ENCODE measurements at places on chromosomes 2 and 18.
A peak's percentile ranks its signal among the peaks of the same experiment; 100 is the strongest.

- DNase-seq, result no peak
Observed at GRCh38 chr2:112710956-112711750, 9.7 kb upstream of the NT5DC4 start.

DNA sequence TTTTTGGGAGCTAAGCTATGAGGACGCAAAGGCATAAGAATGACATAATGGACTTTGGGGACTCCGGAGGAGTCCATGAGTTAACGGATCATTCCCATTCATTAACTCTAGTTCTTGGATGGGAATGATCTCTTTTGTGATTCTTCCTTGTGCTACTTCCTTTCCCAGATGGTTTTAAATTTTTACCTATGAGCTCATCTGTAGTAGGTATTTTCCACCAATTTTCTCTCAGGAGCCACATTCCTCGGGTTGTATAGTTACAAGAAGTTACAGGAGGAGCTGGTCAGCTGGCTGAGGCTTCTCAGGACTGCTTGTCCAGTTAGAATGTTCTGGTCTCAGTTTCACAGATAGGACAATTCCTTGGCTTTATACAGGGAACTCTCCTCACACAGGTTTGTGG is 42.9 kb upstream of the LPIN2 start:
- no peak for DNase-seq

GRCh38 chr2:241598487-241598886 is 38.5 kb downstream of the THAP4 start:
- no peak for DNase-seq

DNA sequence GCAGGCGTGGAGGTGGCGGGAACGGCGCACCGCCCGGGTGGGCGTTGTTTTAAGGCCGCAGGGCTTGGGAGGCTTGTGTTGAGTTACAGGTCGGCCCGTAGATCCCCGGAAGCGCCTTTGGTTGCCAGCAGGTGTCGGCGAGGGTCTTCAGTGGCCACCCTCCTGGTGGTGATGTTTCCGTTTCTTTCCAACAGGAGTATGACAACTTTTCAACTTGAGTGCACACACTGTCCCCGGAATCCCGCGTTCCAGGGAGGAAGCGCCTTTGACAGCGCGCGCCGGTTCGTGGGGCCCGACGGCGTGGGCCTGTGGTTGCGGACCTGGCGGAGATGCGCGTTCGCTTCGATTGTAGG is 1.0 kb upstream of the HDAC4 start:
- no peak for DNase-seq

- peak; percentile 30 for DNase-seq
Observed at GRCh38 chr2:115161081-115161770, 718.8 kb downstream of the DPP10 start.

DNA sequence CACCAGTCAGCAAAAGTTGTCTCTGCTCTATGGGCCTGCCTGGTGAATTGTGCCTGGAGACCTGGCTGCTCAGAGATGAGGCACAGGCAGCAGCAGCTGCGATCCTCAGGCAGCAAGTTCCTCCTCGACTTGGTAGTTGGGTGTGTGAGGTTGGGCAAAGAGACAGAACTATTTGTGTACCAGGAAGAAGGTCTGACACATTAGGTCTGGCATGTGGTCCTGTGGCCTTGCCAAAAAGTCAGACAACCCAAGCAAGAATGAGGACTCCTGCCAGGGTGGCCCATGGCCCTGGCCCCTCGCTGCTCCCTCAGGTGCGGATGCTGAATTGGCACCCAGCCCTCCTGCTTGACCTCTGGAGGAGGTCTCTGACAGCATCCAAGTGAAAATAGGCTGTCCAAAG is 192.7 kb downstream of the DYSF start:
- DNase-seq, result peak; percentile 17

DNA sequence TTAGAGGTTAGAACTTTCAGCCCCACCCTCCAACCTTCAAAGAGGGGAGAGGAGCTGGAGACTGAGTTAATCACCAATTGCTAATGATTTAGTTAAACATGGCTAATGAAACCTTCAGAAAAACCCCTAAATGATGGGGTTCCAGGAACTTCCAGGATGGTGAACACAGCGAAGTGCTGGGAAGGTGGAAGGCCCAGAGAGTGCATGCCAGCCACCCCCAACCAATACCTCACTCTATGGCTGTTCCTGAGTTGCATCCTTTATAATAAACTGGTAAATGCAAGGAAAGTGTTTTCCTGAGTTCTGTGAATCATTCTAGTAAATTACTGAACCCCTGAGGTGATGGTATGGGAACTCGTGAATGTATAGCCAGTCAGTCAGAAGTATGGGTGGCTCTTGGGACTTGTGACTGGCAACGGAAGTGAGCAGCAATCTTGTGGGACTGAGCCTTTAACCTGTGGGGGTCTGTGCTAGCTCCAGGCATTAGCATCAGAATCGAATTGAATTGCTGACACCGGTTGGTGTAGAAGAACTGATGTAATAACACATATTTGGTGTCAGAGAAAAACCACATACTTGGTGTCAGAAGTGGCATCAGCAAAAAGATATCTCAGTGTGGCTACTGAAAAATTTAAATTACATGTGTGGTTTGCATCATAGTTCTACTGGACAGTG is 37.4 kb downstream of the NPHP1 start:
- no peak for DNase-seq

GRCh38 chr2:197911667-197912066 is 107.3 kb downstream of the PLCL1 start:
- no peak for DNase-seq

DNA sequence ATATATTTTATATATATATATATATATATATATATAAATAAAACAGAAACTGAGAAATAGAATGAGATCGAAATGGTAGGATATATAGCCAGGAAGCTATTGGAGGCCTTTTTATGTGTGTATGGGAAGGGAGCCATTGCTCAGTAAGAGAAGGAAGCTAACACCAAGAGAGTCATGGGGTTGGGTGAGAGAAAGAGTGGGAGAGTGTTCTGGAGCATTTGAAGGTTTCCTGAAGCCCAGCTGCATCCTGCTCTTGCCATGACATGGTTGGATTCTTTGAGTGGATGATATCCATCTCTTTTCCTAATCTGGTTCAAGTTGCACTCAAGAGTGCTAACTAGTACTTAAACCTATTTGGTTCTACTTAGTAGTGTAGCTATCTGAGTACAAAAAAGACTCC is 282.3 kb downstream of the DYSF start:
- DNase-seq, result no peak

GRCh38 chr18:39951142-39951720 is 2003.8 kb upstream of the PIK3C3 start:
- DNase-seq, result no peak

DNA sequence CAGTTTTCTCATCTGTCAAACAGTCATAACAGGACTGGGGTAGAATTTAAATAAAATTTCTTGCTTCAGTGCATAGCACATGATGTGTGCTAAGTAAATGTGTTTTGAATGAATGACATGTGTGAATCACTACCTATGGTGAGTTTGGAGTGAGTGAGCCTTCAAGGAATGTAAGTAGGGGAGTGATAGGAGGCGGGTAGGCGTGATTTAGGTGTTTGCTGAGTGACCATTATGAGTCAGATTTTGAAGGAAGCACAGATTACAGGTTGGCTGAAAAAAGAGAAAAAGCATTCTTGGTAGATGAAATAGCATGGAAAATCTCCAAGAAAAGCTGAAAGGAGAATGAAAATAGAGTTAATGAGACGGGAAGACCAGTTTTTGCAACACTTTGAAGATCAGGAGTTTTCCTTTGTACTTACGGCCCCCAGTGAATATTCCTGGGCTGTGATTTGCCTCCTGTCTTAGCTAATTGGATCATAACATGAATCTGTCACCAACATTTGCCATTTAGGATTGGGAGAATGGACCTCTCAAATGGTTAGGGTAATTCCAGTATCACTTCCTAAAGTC is 136.9 kb upstream of the GATA6 start:
- DNase-seq, result no peak

GRCh38 chr2:165698444-165698884 is 95.6 kb downstream of the GALNT3 start:
- DNase-seq, result peak; percentile 20
